ENCODE measurements at places on chromosomes 12 and 14. TPM values are rescaled to one million over a fixed set of nuclear protein-coding genes. Genes with fewer than 3 reads are reported as not detected.
A peak's percentile ranks its signal among the peaks of the same experiment; 100 is the strongest.

Gene CKB
- total RNA-seq, result 27.2 TPM

Gene SIX4
- total RNA-seq, result 12.2 TPM

Gene PCED1B
- 3.5 TPM for total RNA-seq

Gene GZMH
- total RNA-seq, result not detected

Gene INHBE
- total RNA-seq, result 0.76 TPM

Gene DRAM1
- 86.8 TPM for total RNA-seq

DNA sequence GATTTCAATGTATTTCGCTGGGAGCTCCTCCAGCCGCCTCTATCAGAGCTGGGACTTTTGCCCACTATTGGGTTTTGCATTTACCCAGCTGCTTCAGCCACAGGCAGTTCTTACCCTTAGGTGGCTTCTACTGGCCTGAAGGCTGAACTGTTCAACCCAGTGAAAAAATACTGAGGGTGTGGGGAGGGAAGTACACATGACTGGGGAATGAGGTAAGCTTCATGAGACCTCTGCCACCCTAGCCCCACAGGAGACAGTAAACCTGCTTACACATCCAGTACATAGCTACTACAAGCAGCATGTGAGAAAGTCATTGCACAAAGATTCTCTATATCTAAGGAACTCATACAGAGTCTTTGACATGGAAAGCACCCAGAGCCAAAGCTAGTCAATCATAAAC lies 411.1 kb downstream of the SYT1 start:
- no peak for DNase-seq

DNA sequence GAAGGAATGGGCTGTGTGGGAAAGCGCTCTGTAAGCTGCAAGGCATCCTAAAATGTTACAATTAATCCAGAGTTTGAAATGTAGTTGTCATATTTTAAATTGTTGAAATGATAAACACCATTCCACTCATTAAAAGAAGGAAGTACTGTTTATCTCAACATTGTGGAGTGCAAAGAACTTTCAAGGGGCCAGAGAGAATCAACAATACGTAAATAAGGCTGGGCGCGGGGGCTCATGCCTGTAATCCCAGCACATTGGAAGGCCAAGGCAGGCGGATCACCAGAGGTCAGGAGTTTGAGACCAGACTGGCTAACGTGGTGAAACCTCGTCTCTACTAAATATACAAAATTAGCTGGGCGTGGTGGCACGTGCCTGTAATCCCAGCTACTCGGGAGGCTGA lies 24.5 kb downstream of the NR1H4 start:
- DNase-seq, result no peak

DNA sequence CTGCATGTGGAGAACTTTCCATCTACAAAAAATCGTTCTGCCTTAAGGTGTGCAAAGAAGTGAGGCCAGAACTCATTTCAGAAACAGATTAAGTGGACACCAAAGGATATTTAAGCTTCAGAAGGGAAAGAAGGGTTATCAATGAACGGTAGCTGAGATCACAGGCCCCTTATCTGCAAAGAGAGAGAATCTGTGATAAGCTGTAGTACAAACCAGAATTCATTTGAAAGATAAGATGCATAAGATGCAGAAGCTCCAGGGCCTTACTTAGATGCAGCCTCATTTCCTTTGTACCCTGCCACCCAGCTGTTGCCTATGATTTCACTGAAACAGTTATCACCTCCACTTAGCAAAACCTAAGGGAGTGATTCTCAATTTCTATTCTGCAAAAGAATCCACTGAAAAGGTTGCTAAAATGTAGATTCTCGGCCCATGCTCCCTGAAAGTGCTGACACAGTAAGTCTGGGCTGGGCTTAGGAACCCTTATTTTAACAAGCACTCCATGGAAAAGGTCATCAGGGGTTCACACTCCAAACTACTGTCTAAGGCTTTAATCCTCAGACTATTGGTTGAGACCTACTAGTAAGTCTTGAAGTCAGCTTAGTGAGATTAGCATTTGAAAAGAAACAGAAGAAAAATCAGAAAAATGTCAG lies 64.8 kb downstream of the HELB start:
- DNase-seq, result no peak

GRCh38 chr12:690466-690865 lies 27.2 kb upstream of the NINJ2 start:
- no peak for DNase-seq

- no peak for DNase-seq
These were observed 411.8 kb upstream of the STXBP6 start for GRCh38 chr14:25461780-25462179.

GRCh38 chr12:24212496-24212895 lies 263.0 kb upstream of the SOX5 start:
- DNase-seq, result no peak

GRCh38 chr14:34733245-34733644 lies 18.9 kb upstream of the CFL2 start:
- DNase-seq, result peak; percentile 50

- no peak for DNase-seq
These were observed 73.1 kb upstream of the ACTN1 start for GRCh38 chr14:69052181-69052601.

GRCh38 chr14:84546236-84546635 lies 983.7 kb upstream of the FLRT2 start:
- DNase-seq, result no peak

GRCh38 chr14:34126586-34126985 lies 175.7 kb upstream of the EGLN3 start:
- DNase-seq, result no peak

GRCh38 chr12:99879439-99879838 lies 105.3 kb downstream of the ANKS1B start:
- DNase-seq, result no peak

DNA sequence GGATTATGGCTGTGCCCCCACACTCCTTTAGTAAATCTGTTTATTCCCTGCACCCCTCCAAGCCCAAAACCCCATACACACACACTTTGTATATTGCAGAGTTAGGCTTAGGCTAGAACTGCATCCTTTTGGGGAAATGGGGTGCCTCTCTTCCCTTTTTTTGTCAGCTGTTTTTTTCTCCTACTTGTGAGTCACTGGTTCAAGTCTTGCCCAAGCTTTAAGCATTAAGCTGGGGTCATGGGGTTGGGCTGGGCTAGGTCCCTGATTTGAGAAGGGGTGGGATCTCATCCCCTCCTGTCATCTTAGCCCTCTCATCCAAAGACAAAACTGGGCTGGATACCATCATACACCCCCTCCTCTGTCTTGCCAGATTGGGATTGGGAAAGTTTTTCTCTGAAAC lies 1.6 kb downstream of the LRP1 start:
- peak; percentile 86 for DNase-seq

DNA sequence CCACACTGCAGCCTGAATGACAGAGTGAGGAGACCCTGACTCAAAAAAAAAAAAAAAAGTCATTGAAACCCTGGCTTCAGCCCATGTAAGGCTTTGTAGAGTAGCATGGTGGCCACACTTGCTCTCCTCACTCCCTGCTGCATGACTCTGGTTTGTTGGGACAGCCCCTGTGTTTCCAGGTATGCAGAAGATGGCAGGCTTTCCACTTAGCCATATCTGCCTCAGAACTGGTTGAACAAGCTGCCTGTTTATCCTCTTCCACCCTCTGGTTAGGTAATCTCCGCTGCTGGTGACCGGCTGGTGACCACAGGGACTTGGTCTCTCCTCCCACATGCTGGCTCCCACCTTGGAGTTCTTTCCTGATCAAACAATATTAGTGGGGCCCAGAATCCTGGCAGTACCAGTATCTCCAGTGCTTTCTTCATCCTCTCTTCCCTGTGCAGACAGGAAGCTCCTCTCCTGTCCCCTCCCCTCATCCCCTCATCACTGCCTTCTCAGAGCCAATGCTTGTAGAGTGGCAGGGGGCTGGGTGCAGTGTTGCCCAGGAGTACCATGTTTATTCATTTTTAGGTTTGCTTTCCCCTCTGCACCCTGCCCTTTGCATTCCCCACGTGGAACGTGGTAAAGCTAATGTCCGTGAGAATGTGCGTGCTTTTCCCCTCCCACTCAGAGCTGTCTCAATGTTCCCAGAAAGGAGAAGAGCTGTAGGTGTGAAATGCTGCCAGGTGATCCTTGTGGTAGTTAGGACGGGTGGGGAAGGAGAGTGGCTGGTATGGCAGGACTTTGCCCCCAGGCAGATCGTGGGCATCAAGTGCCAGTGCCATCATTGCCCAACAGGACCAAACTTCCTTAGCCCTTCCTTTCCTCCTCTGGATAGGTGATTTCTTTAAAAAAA lies 11.3 kb downstream of the ABHD12B start:
- no peak for DNase-seq
